HT1080 (cell line): ENCODE measurements at places on chromosomes 1 and 21. TPM values are rescaled to one million over a fixed set of nuclear protein-coding genes. Genes with fewer than 3 reads are reported as not detected.

GRCh38 chr1:218025454-218025853 lies 259.6 kb upstream of the RRP15 start:
- DNase-seq: peak; percentile 69

- no peak for DNase-seq
Measured at GRCh38 chr1:104460880-104461279, 711.2 kb downstream of the AMY1C start.

Gene BRDT
- not detected in 2 replicates for total RNA-seq

Gene JAM2
- total RNA-seq: 0.08 TPM in 1 of 2 replicates, not detected in the other

- peak; percentile 71 for DNase-seq
Measured at GRCh38 chr1:94296018-94296417, 58.6 kb upstream of the ARHGAP29 start.

- DNase-seq: peak; percentile 39
Measured at GRCh38 chr1:196723325-196724185, 51.1 kb upstream of the CFHR3 start.

DNA sequence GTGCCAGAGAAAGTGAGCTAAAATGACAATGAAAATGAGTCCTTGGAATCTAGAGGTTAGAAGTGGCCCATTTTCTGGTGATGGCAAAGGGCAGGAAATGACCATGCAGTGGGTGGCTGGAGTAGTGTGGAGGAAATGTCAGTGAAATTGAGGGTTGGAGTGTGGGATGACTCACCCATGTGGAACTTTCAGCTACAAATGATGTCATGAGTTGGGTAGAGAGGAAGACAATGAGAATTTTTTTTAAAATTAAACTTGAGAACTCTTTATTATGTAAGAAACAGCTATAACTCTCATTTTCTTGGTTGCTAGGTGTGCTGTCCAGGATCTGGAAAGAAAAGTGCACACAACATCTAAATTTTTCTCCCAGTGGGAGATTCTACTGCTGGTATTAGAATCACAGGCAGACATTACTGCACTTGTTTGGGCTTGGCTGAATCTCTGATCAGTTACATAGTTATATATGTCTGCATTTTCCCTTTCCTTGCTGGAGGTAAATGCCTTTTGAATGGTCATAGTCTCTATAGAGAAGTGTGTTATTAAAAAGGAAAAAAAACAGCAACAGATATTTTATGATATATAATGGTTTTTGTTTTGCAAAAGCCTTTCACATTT lies 56.8 kb upstream of the GNG12 start:
- peak; percentile 98 for DNase-seq

DNA sequence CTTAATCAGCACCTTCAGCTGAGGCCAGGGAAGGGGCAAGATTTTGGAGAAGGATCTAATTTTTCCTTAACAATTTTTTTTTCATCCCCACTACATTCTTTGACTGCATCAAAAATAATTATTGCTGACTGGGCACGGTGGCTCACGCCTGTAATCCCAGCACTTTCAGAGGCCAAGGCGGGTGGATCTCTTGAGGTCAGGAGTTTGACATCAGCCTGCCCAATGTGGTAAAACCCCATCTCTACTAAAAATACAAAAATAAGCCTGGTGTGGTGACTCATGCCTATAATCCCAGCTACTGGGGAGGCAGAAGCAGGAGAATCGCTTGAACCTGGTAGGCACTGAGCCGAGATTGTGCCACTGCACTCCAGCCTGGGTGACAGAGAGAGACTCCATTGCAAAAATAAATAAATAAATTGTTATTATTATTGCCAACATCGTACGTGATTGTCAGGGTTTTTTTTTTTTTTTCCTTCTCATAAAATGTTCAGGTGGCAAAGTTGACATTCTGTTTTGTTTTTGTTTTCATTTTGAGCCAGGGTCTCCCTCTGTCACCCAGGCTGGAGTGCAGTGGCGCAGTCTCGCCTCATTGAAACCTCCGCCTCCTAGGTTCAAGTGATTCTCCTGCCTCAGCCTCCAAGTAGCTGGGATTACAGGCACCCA lies 37.3 kb upstream of the MORC3 start:
- DNase-seq: peak; percentile 57

- DNase-seq: peak; percentile 57
Measured at GRCh38 chr1:185279571-185279970, 37.5 kb downstream of the IVNS1ABP start.

DNA sequence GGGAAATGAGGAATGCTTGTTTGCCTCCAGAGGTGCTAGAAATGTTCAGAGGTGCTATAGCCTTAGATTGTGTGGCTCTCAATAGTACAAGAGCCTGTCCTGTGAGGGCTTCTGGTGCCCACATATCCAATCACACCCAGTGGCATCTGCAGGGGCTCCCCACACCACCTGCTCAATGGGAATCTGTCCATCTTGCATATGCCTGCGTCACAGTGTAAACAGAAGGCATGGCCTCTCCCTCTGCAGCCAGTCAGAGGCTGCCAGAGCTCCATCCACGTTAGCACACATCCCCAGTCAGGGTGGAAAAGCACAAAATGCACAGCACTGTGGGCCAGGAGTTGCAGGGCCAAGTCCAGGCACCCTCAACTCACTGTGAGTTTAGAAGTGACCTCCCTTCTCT lies 113.6 kb upstream of the GRIK3 start:
- no peak for DNase-seq
